ENCODE measurements at places on chromosomes 11 and 22.
A peak's percentile ranks its signal among the peaks of the same experiment; 100 is the strongest.

- no peak for DNase-seq
Measured at GRCh38 chr11:88327462-88328143, 9.9 kb downstream of the CTSC start.

DNA sequence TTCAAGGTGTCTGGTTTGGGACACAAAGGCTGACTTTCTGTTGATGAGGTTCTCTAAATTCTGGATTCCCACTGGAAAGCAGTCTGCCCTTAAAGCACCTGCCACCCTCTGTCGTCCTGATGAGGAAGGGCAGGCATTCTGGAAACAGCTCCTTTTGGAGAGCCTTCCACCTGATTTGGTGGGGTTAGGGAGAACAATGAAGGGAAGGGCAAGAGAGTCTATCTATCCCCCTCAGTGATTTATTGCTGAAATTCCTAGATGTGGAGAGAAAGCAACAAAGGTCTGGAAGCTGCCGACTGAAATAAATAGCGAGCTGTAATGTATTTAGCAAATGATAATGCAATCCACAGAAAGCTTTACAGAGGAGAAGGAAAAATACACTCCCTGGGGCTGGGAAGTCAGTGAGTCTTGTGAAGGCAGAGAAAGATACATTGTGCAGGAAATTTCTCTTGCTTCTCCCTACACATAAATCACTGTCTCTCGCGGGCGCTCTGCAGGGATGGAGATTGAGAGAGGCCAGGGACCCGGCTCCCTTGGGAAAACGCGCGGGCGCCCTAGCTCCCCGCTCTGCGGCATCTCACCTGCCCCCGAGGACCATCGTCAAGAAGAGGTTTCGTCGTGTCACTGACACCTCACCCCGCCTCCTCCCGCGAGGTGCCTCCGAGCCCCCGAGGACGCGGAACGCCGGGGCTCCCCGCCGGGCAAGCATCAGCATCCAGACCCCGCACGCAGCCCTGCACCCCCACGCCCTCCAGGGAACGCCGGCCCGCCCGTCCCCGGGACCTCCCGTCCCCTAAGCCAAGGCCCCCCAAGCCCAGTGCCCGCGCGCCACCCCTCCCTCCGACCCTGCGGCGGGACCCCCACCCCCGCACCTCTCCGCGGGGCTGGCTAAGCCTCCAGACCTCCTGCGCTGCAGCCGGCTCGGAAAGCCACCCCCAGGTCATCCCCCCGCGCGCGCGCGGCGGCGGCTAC is 673 bp downstream of the CDON start:
- peak; percentile 83 for DNase-seq

DNA sequence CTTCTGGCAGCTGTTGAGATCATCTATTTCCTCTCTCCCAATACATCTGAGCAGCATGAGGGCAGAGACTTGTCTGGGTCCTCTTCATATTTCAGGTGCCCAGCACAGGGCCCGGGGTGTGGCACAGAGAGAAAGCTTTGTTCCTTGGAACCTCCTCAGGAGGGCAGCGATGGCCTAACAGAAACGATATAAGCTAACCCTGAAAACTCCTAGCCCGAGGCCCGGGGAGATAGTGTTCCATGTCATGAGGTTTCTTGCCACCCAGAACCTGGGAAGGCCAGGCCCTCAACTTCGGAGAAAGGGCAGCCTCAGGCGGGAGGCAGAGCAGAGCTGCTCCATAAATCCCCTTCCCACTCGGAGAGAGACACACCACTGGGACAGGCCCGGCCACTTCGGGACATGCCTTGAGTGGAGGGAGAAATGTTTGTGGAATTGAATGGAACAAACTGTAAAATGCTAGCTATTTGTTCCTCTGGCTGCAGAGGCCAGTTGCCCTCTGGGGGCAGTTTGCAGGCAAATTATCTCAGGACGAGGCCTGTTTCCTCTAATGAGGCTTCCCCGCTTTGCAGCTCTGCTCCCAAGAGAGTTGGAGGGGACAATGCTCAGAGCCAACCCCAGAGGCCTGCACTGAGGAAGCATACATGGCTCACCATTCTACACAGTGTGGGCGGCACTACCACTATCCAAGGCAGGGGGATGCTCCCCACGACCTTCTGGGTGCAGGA is 11.6 kb downstream of the ARRB1 start:
- peak; percentile 23 for DNase-seq

DNA sequence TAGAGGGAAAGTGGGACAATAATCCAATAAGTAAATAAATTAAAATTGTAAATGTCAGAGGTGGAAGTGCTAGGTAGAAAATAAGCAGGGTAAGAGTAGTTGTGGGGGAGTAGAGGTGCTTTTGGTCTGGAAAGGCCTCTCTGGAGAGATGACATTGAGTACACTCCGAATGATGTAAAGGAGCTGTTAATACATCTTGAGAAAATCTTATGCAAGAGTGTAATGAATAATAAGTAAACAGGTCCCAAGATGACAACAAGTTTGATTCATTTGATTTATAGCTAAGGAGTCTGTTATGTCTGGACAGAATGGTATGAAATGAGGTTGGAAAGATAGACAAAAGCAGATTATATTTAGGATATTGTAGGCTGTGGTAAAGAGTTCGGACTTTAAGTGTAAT is 87.5 kb downstream of the TMEM135 start:
- DNase-seq, result no peak

DNA sequence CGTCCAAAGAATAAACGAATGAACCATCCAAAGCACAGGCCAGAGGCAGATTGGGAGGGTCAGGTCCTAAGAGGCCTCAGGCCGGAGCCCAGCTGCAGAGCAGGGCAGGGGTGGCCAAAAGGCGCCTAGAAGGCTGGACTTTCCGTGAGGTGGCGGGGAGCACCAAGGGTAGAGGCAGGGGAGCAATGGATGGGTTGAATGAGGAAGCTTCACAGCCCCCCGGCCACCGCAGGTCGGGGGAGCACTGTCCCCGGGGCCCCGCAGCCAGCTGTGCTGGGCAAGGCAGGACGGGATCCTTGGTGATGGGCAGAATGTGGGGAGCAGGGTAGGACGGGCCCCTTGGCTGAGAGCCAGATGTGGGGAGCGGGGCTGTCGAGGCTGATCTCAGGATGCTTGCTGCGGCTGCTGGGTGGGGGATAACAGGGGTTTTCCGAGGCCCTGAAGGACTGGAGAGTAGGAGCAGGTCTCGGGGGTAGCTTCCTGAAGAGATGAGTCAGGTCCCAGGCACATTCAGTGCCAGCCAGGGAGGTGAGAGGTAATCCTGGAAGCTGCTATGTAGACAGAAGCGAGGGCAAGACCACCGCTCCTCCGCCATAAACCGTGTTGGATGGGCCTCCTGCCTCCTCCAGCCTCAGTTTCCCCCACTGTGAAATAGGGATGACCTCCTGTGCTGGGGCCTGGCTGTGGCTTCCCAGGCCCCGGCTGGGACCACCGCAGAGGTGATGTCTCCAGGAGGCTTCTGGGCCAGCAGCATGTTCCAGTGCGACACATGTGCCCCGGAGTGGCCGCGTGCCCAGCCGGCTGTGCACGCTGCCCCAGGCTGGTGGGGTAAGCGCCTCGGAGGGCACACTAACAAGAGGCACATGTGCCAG is 34.6 kb upstream of the KCNQ1OT1 start:
- no peak for DNase-seq

- no peak for DNase-seq
Measured at GRCh38 chr11:34676227-34676626, 55.3 kb downstream of the EHF start.

- no peak for DNase-seq
Measured at GRCh38 chr11:116601814-116602636, 170.8 kb downstream of the BUD13 start.

GRCh38 chr11:18171377-18172000 is 1.1 kb upstream of the MRGPRX4 start:
- DNase-seq, result peak; percentile 73

GRCh38 chr22:49154433-49154832 is 673.2 kb downstream of the BRD1 start:
- no peak for DNase-seq

DNA sequence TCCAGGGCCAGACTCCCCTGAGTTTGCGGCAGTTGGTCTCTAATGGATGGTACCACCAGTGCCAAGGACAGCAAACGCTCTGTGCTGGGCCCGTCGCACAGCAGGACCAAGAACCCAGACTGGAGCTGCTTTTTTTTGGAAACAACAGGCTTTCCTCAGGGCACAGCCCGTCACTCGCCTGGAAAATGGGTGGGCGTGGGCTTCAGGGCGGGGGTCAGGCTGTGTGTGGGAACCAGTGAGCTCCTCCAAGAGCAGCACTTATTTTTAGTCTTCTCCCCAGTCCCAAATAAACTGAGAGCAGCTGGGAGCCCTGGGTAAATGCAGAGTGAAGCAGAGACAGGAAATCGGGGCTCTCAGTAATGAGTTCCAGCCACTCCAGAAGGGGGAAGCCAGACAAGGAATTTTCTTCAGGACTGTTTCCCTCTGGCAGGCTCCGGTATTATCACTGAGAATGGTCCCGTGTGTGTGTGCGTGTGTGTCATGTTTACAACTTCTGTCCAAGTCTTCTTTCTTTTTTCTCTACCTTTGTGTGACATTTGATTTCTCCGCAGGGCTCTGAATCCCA is 63.0 kb downstream of the PPFIBP2 start:
- no peak for DNase-seq
